ENCODE measurements at places on chromosomes 6 and 20. TPM values are rescaled to one million over a fixed set of nuclear protein-coding genes. Genes with fewer than 3 reads are reported as not detected.

DNA sequence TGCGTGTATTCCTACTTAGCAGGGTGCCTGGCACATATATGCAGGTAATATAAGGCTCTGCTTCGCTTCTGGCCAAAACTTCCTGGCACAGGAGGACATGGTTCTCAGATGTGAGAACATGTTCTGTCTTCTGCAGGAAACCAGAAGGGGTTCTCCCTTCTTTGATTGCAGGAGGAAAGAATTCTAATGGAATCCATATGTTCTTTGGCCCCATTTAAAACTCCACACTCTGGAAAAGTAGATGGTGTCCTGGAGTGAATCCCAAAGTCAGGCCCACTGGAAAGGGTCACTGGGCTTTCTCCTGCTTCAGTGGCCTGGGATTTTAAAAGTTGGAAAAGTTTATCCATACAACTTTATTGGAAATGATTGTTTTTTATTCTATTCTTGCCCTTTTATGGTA is 16.4 kb upstream of the CYP24A1 start:
- no peak for DNase-seq

Gene EFCAB8
- total RNA-seq, result not detected

GRCh38 chr6:11942185-11942864 is 69.8 kb upstream of the HIVEP1 start:
- DNase-seq, result no peak

DNA sequence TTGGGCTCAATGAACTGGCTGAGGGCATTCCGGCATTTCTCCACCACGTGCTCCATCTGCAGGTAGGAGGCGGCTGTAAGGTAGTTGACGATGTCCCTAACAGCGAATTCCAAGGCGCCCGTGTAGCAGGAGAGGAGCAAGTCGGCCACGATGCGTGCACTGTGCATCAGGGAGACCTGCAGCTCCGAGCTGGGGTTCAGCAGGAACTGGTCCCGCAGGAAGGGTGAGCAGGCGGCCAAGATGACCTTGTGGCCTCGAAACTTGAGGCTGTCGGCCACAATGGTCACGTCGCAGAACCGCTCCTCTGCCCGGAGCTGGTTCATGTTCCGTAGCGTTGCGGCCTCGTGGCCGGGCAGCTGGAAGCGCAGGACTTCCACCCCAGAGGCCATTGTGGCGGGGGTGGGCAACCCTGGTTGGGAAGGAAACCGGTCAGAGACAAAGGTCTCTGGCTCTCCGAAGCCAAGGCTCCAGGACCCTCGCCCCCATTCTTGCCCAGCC is 920 bp downstream of the ZBTB12 start:
- no peak for DNase-seq

Gene BEND6
- 1.8 TPM for total RNA-seq

- peak; percentile 24 for DNase-seq
Measured at GRCh38 chr6:50264995-50265571, 215.4 kb upstream of the DEFB112 start.

Gene DOK5
- not detected for total RNA-seq

- no peak for DNase-seq
Measured at GRCh38 chr6:87210979-87211378, 55.6 kb downstream of the ZNF292 start.

GRCh38 chr20:46081074-46081473 is 8.7 kb downstream of the NCOA5 start:
- no peak for DNase-seq

GRCh38 chr6:136816656-136817055 is 5.7 kb upstream of the PEX7 start:
- no peak for DNase-seq

DNA sequence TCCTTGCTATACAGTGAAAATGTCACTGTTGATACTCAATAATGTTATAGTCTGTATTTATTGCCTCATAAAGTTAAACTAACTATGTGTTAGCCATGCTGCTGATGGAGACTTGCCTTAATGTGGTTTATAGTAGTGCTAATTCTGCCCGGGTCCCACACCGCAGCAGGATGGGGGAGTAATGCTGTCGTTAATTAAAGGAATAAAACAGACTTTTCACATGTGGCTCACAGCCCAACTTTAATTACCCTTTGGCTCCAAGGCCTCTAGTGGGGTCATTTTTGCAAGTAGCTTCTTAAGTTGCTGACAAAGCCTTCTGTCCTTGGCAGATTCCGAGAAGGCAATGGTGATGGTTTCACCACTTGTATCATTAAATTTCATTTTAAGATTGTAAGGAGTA is 634.3 kb downstream of the TBC1D32 start:
- no peak for DNase-seq

Gene CCNC
- total RNA-seq, result 80.3 TPM

DNA sequence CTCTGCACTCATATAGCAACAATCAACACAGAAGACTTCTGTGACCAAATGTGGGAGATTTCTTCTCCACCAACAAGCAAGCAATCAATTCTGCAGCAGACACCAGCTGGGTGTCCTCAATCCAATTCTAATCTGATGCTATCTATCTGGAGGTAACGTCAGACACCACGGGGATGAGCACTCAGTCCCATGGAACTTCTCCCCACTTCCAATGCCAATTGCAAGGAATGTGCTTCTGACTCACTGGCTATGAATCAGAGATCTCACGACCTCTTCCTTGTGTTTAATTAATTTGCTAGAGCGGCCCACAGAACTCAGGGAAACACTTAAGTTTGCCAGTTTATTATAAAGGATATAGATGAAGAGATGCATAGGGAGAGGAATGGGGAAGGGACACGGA is 103.5 kb upstream of the SIRPG start:
- peak; percentile 82 for DNase-seq

- DNase-seq, result no peak
Measured at GRCh38 chr20:47484303-47484702, 17.4 kb upstream of the NCOA3 start.

DNA sequence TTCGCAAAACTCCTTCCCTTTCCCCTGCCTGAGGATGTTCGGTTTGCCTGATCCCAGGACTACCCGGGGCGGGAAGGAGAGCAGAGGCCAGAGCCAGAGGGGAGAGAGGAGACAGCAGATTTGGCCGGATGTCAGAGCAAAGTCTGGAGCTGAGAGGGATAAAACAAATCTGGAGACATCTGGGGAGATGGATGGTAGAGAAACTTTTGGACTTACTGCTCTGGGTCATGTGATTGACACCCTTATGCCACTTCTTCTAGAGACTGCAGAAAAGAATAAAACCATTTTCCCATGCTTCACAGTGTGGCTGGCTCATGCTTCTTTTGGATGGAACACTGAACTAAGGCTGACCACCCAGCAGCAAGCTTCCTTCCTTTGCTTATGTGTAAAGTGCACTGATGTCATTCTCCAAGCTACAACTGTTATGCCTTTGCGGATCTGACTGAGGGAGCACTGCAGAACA is 174.7 kb downstream of the FOXC1 start:
- DNase-seq, result no peak

Gene TSHZ2
- 1.3 TPM for total RNA-seq

DNA sequence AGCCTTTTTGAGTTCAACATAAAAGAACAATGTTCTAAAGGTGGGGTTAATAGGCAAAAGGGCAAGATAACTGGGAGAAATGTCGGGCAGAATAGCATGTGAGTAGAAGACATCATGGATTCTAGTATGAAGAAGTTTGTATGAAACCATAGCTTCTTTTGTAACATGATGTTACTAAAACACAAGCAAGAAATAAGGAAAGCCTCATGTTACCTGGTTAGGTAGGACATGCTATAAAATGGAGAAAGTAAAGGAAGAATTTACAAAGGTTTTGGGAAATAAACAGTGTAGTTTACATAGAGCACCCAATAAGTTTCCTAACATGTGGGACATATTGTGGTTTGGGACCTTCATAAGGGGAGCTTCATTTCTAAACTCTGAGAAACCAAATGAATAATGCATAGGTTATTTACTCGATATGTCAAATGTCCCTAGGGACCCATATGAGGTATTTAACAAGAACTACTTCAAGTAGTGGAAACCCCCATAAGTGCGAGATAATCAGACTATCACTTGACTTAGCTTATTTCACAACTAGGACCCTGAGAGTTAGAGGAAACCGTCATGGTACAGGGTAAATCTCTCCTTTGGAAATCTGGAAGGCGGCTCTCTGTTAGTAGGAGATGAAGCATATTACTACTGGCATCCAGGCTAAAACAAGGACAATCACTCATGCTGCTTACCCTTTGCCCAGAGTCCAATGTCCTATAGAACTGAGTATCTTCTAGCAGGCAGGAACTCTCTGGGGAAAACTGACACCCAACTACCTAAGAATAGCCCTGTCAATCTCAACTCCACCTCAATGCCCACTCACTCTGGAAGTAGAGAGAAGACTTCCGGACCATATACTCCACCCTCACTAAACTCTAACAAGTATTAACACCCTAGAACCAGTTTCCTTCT is 57.5 kb downstream of the ILRUN start:
- DNase-seq, result no peak

Gene DAAM2
- total RNA-seq, result 0.04 TPM

DNA sequence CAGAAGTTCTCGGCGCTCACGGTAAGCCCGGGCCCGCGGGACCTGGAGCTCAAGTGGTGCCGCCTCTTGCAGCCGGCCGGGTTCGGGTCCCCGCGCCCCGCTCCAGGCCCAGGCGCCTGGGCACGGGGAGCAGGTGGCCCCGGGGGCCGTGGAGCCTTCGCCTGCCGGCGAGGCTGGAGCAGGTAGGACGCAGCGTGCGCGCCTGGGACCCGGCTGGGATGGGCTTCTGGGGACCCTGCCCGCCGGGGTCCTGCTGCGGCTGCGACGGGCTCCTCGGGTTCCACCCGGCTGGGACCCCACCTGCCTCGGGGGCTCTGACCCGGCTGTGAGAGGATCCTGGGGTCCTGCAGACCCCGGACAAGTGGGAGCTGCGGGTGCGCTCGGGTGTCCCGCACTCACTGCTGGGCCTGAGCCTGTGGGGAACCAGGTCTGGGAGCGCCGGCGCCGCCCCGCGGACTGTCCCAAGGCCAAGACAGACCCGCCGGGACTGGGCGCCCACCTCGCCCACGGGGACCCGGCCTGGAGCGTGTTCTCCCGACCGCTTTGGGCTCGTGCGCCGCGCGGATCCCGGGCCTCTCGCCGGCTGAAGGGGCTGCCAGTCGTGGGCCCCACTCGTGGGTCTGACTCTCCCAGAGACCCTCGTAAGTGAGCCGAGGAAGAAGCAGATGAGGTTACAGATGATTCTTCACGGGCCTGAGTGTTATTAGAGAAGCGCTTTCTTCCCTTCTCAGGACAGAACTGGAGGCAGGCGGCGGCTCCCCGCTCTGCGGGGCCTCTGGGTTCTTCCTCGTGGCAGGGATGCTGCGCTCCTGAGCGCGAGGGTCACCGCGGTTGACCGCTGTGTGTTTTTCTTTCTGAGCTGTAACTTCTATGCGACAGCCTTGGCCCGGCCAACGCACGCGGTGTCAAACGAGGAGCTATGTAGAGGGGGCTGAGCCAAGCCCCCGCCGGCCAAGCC is 729 bp downstream of the SMOC2 start:
- DNase-seq, result no peak

GRCh38 chr6:160420969-160421556 is 72.9 kb downstream of the SLC22A3 start:
- peak; percentile 47 for DNase-seq

DNA sequence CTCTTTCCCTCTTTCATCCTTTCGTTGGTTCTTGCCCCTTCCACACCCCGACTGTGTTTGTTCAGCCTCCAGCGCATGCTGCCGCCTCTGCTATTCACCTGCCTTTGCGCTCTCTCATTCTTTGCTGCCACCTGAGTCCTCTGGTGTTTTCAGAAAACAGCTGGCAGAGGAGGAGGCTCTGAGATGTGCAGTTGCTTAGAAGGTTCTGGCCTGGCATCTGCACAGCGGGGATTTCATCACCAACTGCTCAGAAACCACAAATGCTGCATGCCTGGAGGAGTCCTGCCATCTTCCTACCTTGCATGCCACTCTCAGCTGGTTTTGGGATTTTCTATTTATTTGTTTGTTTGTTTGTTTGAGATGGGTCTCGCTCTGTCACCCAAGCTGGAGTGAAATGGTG is 39.2 kb upstream of the CLDN20 start:
- no peak for DNase-seq

Gene WFDC10B
- not detected for total RNA-seq

Gene SLA2
- not detected for total RNA-seq

DNA sequence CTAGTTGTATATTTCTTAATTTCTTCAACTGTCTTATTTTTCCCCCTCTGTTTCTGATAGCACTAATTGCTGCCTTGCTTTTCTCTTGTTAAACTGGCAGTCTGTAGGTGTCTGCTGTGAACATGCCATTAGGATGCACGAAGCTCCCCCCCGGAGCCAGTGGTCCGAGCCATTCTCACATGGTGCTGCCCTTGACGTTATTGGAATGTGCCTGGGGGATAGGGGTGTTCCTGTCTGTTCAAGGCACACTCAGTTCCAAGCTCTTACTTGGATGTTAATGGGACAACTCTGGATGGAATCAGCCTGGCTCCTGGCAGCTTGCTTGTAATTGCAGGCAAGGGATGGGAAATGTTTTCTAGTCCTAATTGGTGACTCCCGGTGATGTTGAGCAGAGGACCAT is 68.4 kb downstream of the RREB1 start:
- no peak for DNase-seq

DNA sequence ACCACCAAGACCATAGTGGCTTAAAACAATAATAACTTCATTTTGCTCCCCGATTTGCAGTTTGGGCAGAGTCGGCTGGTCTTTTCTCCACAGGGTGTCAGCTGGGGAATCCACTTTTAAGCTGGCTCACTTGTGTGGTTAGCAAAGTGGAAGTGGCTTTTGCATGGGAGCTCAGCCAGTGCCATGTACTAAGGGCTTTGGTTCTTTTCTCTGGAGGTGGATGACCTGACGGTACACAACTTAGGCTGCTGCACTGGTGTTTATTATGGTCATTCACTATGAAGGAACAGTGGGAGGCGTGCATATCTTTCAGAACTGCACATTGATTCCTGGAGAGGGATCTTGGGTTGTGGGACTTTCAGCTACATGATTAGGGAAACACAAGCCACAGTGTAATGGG is 141.0 kb downstream of the OR2B2 start:
- DNase-seq, result no peak

- DNase-seq, result peak; percentile 56
Measured at GRCh38 chr6:134111062-134111677, 58.7 kb upstream of the SLC2A12 start.

DNA sequence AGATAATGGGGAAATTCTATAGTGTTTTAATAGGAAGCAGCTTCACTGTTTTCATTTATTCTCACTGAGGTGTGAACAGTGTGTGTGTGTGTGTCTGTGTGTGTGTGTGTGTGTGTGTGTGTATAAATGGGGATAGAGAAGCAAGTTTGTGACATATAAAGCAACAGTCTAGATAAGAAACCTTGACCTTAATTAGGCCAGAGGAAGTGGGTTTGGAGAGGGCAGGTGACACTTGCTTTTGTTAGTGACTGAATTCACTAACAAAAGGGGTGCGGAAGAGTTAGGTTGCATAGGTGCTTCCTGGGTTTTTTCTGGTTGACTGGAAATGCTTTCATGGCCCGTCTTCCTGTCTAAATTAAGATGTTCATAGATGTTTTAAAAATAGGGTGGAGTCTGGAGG is 515.7 kb upstream of the FLRT3 start:
- no peak for DNase-seq

DNA sequence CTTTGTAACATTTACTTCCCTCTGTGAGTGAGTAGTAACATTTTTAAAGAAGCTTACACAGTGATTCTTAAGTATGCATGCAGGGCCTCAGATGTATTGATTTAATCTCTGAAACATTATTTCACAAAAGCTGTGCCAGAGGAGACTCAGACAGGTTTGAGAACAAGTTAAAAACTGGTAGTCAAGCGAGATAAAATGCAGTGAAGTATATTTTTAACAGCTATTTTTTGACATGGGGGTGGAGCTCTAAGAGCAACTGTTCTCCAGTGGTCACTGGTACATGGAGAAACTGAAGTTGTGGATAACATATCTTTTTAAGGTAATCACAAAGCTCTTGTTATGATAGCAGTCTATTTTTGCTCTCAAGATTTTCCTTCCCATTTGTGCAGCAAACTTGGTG is 20.4 kb downstream of the DSTN start:
- no peak for DNase-seq

- DNase-seq, result no peak
Measured at GRCh38 chr20:51398083-51398482, 144.4 kb downstream of the NFATC2 start.
